ENCODE measurements at places on chromosomes 7 and 10. TPM values are rescaled to one million over a fixed set of nuclear protein-coding genes. Genes with fewer than 3 reads are reported as not detected.

Gene UTF1
- total RNA-seq = not detected

Gene PIP
- not detected for total RNA-seq

Gene C1QL3
- total RNA-seq = not detected

- no peak for DNase-seq
Observed at GRCh38 chr7:15446280-15446679, 115.5 kb downstream of the AGMO start.

DNA sequence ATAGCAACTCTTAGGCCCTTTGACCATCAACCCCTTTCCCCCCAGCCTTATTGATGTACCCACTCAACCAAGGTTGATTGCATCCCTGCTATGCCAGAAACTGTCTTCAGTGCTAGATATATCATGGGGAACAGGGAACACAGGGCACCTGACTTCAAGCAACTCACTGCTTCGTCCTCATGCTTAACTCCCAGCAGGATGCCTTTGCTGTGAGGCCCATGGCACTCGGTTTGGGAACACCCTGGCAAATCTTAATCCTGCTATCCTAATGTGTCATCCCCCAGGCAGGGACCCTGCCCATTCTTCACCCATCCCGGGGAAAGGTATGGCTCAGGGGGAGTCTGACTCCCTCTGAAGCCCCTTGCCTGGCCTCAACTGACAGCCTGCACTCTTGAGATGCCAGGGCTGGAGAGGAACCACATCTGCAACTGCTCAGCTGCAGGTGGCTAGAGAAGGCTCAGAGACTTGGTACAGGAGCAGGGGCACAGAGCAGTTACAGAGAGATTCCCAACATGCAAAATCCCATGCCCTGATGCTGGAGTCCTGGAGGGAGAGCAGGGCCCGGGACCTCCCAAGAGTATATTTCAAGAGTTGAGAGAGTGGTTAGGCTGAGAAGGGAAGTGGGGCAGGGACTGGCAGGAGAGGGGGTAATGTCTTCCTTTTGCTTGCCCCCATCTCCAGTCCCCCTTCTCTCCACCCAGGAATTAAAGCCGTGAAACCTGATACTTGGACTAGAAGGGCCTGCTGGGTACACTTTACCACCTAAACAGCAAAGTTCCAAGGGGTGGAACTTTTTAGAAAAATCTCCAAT is 2.4 kb upstream of the UNC5B start:
- no peak for DNase-seq

- no peak for DNase-seq
Observed at GRCh38 chr10:49614242-49615198, 683 bp downstream of the CHAT start.

- DNase-seq = peak; percentile 34
Observed at GRCh38 chr7:131222171-131222570, 105.5 kb upstream of the MKLN1 start.
